ENCODE measurements at places on chromosomes 6 and 20.

GRCh38 chr20:796921-797320 is 28.6 kb upstream of the SLC52A3 start:
- no peak for DNase-seq

GRCh38 chr20:20227013-20227571 is 140.8 kb upstream of the INSM1 start:
- no peak for DNase-seq

DNA sequence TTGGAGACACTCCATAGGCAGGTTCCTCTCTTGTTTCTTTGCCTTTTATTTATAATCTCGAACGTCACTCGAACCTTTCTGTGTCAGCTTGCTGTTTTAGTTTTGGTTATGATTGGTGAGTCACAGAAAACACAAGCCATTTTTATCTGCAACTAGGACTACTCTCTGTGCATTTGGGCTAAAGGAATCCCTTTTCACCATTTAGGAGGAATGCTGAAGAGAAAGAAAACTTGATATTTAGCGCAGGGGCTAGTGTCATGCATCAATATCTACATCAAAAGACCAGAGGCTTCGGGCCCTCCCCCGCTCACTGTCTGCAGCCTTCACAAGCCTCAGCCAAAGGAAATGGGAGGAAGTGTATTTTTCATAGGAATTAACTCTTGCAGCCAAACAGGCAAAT is 507.8 kb upstream of the CITED2 start:
- no peak for DNase-seq

GRCh38 chr20:50373674-50374286 is 136.4 kb upstream of the PTPN1 start:
- no peak for DNase-seq

GRCh38 chr6:2852921-2853322 is 11.3 kb upstream of the SERPINB1 start:
- no peak for DNase-seq

DNA sequence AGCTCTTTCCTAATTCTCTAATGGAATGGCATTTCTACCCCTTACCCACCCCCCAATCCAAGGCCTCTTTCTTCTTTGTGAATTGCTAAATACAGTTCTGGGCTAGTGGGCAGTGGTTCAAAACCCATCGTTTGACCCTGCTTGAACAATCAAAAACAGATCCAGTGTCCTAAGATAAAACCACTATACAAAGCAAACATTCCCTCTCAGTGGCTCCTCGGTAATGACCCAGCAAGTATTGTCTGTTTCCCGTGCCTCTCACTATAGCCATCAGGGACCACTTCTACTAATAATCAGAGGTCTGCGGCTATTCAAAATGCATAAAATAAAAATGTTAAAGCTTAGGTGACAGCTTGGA is 143.5 kb upstream of the AKAP12 start:
- DNase-seq = no peak

Measured in C1 segment of cervical spinal cord (tissue), 14 donors.